Jurkat, Clone E6-1 (cell line): ENCODE measurements at places on chromosomes 4 and X.

DNA sequence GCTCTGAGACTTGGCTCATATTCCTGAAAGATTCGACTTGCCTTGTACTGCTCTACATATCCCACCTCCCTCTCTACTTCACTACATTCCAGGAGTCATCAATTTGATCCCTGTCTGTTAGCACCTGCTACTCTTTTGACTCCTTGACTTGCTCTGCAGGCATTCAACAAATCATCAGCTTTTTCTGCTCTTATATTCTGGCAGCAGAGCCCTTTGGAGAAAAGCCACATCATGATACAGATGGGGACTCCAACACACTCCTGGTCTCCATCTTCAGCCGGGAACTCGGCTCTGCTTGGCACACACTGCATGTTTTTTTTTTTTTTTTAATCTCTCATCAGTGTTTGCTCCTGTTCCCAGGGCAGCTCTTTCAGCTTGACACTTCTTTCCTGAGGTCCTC lies 293.2 kb upstream of the LCORL start:
- no peak for DNase-seq

- no peak for DNase-seq
Observed at GRCh38 chr4:177185579-177185978, 124.1 kb upstream of the NEIL3 start.

GRCh38 chrX:123513585-123514278 lies 219.1 kb downstream of the THOC2 start:
- no peak for DNase-seq

DNA sequence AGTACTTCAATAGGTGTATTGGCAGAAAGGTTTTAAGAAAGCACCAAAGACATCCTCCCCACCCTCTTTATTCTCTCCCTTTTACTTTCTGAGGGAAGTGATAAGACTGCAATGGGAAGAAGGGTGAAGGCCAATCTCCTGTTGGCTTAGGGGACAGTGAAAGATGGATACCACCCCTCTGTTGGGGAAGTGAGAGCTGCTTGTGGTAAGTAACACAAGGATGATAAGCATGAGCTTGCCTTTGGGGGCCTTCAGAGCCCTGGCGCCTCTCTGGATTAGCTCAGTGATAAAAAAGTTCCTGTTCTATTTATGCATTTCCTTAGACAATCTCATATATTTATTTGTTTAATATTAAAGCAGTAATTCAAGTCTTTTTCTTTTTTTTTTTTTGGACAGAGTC lies 5.2 kb upstream of the KLF8 start:
- no peak for DNase-seq

DNA sequence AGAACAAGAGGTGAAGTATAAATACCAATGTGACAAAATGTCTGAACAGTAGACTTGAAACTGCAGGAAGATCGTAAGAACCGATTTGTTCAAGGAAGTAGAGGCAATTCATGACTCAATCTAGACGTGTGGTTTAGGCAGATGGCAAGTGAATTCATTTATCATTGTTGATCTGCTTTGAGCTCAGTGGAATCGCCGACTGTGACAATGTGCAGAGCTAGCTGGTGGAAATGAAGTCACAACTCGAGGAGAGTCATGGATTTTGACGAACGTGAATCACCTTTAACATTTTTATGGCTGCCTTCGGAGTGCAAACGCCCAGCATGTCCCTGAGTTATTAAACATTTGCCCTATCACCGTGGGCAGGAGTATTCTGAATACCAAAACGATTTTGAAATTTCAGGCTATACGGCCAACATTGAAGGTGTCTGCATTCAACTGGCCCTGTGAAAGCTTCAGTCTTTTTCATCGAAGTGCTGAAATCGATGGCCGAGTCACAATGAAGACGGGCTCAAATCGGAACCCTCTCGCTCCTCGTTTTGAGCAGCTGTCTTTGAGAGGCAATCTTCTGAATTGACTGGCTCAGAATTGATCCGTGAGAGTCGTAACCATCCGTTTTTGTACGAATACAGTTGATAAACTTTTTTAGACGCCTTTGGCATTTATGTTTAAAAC lies 689 bp upstream of the OGT start:
- DNase-seq = peak; percentile 79
